IPS DF 19.7 (cell line): ENCODE measurements at places on chromosomes 12 and 14.

- DNase-seq: no peak
Measured at GRCh38 chr14:47389535-47389934, 285.9 kb downstream of the MDGA2 start.

- no peak for DNase-seq
Measured at GRCh38 chr12:79023261-79023660, 158.7 kb downstream of the SYT1 start.

DNA sequence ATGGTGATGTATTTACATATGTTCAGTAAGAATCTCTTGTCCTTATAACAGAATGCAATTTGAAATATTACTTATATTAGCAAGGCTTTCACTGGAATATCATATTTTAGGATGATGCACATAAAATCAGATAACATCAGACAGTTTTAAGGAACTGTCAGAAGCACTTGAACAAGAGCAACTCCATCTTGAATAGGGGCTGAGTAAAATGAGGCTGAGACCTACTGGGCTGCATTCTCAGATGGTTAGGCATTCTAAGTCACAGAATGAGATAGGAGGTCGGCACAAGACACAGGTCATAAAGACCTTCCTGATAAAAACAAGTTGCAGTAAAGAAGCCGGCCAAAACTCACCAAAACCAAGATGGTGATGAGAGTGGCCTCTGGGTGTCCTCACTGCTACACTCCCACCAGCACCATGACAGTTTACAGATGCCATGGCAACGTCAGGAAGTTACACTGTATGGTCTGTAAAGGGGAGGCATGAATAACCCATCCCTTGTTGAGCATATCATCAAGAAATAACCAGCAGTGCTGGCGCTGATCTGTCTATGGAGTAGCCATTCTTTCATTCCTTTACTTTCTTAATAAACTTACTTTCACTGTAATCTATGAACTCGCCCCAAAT is 27.6 kb upstream of the ETV6 start:
- no peak for DNase-seq

GRCh38 chr14:49896966-49897365 is 4.1 kb downstream of the ARF6 start:
- no peak for DNase-seq

- no peak for DNase-seq
Measured at GRCh38 chr12:105226219-105226618, 9.8 kb downstream of the APPL2 start.

- DNase-seq: no peak
Measured at GRCh38 chr12:106150555-106150954, 11.8 kb upstream of the NUAK1 start.

GRCh38 chr12:76976777-76977382 is 88.5 kb downstream of the E2F7 start:
- DNase-seq: no peak

DNA sequence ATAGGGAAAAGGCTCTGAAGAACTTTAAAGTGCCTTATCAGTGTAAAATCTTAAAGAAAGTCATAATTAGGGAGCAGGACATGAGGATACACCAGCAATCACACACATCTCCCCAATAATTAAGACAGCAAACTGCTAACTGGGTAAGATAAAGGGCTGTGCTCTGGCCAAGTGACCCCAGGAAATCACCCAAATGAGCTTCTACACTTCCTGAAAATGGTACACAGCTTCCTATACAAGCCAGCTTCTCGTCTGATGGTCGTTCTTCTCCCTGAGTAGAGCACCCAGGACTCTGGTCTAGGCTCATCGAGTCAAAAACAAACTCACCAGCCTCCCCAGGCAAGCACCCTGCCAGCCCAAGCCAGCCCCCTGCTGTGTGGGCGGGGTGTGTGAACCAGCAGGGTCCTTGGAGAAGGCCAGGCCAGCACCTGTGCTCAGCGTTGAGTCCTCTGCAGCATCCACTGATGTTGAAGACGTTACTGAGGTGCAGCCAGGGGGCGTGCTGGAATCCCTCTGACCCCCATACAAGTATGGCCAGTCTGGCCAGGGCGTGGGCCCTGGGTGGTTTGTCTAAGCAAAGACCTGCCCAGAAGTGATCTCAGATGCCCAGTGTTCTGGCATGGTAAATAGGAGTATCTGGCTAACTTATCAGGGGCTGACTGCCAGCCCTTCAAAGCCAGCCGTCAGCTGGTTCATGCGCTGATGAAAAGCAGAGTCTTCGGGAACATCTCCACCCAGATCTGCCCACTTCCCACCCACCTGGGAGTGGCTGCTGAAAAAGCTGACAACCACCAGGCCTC is 41.4 kb downstream of the ACTN1 start:
- no peak for DNase-seq

- DNase-seq: no peak
Measured at GRCh38 chr14:74140374-74140850, 55.7 kb downstream of the LIN52 start.

GRCh38 chr12:49955899-49956662 is 5.5 kb downstream of the AQP2 start:
- no peak for DNase-seq

- no peak for DNase-seq
Measured at GRCh38 chr14:104598039-104598909, 6.3 kb downstream of the TMEM179 start.

- DNase-seq: no peak
Measured at GRCh38 chr12:72390146-72390545, 118.0 kb downstream of the TRHDE start.

GRCh38 chr14:91418387-91419043 is 895 bp upstream of the CCDC88C start:
- DNase-seq: no peak

GRCh38 chr14:29062976-29063375 is 296.4 kb downstream of the FOXG1 start:
- no peak for DNase-seq

- DNase-seq: no peak
Measured at GRCh38 chr14:34078117-34078743, 127.4 kb upstream of the EGLN3 start.

DNA sequence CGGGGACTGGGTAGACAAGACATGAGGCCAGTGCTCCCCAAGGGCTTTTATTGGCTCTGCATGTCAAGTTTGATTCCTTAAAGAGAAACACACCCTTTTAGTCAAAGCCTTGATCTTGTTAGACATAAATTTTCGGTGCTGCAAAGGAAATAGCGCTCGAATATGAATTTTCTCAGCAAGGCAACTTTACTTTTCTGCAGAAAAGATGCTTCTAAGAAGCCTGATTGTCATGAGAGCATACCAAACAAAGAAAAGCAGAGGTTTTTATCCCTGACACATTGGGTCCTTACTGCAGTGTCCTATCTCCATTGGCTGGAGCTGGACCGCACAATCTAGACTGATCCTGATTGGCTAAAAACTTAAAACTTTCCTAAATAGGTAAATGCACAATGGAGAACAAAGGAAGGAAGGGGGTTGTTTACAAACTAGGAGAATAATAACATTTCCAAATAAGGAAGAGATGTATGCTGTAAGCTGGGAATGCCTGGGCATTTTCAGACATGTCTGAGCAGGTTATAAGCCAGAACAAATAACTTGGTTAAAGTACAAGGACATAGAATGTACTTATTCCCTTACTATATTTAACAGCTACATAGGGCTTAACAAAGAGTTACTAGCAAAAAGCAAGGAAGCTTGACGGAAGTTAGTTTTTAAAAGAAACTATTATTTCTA is 17.2 kb downstream of the TXNRD1 start:
- DNase-seq: no peak

DNA sequence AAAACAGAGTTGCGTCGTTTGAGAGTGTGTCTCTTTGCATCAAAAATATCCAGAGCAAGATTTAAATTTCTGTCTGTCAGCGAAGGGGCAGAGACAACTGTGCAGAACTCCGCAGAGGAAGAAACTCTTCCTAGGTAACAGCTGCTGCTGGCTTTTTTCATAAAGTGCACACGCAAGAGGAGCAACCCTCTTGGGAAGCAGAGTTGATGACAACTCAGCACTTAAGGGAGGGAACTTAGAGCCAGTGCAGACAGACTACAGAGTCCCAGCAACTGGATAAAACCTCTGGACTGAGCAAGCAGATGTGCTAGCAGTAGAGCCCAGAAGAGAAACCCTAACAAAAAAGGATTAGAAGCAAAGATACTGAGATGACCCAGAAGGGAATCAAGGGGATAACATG is 337.1 kb downstream of the PCNX1 start:
- no peak for DNase-seq

- no peak for DNase-seq
Measured at GRCh38 chr12:77847680-77848431, 17.2 kb downstream of the NAV3 start.

DNA sequence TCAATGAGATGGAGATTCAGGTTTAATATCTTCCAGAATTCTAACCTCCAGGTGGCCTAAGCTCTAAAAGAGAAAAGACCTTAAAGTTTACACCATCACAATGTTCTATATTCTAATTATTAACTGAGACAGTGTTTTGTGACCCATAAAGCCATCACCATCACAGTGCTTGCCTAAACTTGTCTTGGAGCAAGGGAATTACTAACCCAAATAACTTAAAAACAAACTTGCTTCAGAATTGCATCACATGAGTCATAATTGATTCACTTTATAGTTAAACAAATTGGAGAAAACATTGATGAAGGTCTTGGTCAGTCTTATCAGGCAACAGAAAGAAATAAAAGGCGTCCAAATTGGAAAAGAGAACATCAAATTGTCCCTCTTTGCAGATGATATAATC is 54.5 kb upstream of the ALG10 start:
- DNase-seq: no peak

GRCh38 chr12:67388331-67389138 is 119.4 kb downstream of the CAND1 start:
- no peak for DNase-seq

GRCh38 chr12:87274594-87275245 is 754.5 kb downstream of the C12orf50 start:
- DNase-seq: no peak

GRCh38 chr14:36626151-36626550 is 35.5 kb upstream of the PAX9 start:
- DNase-seq: no peak

- no peak for DNase-seq
Measured at GRCh38 chr14:92607702-92608429, 94.3 kb downstream of the RIN3 start.

DNA sequence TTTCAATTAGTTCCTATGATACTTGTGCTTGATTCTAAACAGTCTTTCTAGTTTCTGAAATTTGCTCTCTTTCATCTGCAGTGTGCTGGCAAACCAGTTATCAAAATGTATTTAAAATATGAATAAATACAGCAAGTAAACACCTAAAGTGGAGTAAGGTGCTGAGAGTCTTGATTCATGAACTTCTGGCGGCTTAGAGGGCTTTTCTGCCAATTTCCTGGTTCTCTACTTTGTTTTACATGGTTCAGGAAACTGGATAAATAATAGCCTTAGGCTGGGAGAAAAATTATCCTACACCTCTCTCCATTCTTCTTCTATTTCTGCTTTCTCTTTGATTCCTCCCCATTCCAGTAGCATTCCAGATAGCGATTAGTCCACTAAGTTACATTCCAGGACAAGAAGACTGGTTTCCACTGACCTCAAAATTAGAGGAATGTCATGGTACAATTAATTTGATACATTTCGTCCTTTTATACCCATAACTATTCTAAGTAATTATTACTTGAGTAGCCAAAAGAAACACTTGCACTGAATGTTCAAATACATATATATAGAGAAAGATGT is 14.9 kb downstream of the ATP2B1 start:
- no peak for DNase-seq

DNA sequence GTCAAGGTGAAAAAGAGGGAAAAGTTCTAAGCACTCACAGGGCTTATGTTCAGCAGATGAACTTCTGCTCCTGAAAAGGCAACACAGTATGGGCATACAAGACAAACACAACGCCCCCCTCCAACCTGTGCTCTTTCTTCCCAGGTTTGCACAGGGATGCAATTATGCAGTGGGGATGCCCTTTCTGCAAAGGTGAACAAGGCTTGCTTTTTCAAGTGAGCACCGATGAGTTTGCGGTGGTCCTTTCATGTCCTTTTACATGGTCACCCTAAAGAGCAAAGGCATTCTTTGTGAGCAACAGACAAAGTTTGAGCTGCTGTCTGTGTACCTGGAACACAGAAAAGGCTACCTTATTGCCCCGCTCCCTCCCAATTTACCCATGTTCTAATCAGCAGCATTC is 6.7 kb downstream of the KITLG start:
- no peak for DNase-seq

GRCh38 chr12:32061033-32061432 is 45.6 kb upstream of the BICD1 start:
- no peak for DNase-seq

DNA sequence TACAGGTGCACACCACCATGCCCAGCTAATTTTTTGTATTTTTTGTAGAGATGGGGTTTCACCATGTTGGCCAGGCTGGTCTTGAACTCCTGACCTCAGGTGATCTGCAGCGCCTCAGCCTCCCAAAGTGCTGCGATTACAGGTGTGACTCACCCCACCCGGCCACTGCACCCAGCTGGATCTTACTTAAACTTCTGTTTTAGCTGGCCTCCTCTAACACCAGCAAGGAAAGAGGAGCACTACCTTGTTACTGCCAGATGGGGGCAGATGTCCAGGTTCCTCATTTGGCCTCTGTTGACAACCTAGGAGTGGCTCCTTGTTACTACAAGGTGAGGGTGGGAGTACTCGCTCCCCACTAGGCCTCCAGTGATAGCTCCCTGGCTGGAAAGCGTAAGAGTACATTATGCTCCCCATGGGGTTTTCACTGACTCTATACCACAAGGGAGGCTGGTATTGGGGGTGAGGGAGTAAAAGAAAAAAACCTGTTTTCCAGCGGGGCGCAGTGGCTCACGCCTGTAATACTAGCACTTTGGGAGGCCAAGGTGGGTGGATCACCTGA is 13.2 kb upstream of the ARF6 start:
- peak; percentile 77 for DNase-seq

- no peak for DNase-seq
Measured at GRCh38 chr14:34781242-34781641, 66.8 kb upstream of the CFL2 start.

DNA sequence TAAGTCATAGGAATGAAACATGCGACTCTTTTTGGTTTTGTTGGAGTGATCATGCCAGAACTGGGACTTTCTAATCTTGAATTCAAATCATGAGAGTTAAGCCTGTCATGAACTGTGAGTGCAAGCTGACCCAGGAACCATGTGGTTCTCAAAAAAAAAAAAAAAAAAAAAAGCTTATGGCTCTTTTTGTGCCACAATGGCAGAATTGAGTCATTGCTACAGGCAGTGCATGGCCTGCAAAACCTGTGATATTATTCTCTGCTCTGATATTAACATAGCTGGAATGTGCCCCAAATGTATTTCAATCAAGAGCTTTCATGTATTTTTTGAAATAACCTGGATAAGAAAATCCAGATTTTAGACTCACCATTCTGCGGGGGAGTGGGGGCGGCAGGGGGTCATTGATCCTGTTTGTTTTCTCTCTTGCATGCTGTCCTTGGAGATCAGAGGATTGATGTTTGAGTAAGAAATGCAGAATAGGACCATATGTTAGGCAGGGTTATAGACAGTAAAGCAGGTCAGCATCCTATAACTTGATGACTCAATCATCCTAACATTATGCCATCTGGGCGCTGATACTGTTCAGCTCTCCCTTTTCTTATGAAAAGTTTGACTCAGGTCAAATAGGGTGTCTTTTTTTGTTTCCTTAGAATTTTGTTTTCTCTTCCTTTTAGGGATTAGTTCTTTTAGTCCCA is 797.4 kb downstream of the DIO2 start:
- DNase-seq: no peak

- DNase-seq: no peak
Measured at GRCh38 chr14:69572841-69573135, 1.9 kb downstream of the CCDC177 start.

GRCh38 chr12:64004641-64005040 is 160.1 kb downstream of the SRGAP1 start:
- no peak for DNase-seq
